Activated CD4-positive, alpha-beta T cell treated with anti-CD3 and anti-CD28 coated beads, Interleukin-2, Interleukin-4, amounts not matched to agents 100 ng/mL and 50 ng/mL, durations not matched to agents 16 hours and 8 hours (primary cell): ENCODE measurements at places on chromosomes 6 and 20.

DNA sequence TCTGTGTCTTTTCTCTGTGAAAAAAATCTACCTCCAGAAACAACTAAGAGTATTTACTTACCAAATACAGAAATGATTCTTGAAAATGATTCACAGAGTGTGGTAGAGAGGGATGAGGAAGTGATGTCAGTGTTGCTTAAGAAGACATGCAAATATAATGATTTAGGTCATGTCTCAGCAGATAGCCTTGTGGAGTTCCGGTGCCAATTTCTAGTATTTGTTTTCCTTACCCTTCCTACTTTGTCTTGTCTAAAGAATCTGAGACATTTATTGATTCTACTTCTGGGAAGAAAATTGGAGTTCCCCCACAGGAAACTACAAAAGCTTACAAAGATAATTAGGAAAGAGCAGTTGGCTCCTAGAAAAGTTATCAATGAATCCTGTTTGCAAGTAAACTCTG lies 68.8 kb downstream of the GJA1 start:
- no peak for DNase-seq

DNA sequence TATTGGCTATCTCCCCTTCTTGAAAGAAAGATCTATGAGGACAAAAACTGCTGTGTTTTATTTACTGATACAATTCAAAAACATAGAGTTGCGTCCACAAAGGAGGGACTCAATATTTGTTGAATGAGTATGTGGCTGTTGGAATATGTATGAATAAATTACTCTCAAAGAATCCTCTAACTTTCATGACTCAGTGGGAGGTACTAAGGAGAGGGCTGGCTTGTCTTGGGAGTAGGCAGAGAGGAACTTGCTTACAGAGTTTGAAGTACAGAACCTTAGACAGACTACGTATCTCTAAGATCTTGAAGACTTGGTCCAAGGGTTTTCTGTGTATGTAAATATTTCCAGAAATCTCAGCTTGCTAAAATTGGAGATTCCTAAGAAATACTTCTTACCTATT lies 504.0 kb upstream of the PTCHD4 start:
- DNase-seq, result no peak

DNA sequence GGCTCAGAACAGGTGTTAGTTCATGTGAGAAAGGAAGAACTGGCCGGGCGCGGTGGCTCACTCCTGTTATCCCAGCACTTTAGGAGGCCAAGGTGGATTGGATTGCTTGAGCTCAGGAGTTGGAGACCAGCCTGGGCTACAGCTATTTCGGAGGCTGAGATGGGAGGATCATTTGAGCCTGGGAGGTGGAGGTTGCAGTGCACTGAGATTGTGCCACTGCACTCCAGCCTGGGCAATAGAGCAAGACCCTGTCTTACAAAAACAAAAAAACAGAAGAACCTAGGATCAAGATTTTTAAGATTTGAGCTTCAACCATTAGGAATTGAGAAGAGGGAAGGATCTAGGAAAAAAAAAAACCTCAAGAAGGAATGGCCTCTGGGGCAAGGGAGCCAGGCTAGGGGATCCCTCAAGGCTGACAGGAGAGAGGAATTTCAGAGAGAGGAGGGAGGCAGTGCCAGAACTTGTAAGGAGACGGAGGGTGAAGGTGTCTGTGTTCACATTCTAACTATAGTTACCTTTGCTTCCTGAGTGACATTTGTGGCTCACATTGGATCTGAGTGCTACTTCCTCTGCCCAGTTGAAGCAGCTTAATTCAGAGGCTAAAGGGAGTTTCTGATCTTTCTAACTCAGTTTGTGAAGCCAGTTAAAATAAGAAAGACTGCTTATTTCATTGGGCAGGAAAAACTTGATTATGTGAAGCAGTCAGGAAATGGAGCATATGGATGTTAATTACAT lies 26.1 kb downstream of the CHMP4B start:
- DNase-seq, result no peak

- no peak for DNase-seq
These were observed 324.3 kb downstream of the QKI start for GRCh38 chr6:163738725-163739407.

DNA sequence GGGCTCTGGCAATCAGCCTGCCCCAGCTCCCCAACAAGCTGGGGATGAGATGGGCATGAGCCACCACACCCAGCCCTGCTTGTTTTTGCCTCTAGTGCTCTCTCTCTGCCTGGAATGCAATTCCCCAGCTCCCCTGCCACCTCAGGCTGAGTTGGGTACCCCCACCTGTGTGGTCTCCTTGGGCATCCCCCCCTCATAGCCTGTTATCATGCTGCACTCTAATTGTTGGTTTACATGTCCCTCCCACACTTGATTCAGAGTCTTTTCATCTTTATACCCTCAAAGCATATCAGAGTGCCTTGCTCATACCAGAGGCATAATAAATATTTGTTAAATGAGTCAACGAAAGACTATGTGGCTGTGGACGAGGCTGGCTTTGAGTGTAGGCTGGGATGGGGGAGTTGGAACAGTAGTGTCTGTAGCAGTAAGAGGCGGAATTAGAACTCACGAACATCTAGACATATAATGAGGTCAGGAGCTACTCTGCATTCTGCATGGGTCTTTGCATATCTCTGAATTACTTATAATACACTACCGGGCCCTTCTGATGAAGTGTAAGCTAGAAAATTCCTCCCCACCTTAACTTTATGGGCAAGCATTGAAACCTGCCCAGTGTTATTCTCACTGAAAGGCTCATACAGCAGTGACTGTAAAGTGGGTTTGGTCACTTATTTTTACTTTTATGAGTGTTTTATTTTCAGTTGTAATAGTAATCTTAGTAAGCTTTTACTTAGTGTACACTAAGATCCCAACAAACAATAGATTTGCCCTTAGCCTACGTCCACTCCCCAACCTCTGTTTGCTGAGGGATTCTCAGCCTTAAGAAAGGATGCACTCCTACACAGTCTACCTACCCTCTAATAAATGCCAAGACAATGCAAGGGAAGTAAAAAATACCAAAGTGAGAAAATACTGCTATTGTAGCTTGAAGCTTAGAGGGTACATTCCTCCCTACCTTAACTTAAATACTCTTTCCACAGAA lies 58.7 kb downstream of the EDN1 start:
- DNase-seq, result no peak

GRCh38 chr20:20699144-20699543 lies 13.3 kb downstream of the RALGAPA2 start:
- DNase-seq, result no peak

DNA sequence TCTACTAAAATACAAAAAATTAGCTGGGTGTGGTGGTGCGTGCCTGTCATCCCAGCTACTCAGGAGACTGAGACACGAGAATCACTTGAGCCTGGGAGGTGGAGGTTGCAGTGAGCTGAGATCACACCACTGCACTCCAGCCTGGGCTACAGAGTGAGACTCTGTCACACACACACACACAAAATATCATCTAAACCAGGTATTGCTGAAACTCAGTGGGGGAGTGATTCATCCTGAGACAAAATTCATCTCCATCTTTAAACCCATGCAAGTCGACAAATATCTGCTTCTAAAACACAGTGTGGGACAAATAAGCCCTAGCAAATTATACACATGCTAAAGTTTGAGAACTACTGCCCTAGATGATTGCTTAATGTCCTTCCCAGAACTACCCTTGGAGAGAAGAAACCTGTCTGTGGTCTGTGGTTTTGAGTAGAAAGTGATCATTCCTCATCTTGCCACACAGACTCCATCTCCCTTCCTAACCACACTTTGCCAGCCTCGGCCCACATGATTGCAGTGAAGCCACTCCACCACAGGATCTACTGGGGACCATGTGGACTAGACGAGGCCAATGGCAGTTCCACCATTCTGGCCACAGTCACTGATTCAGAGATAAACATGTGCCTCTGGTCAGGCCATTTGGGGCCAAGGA lies 130.3 kb downstream of the OPRM1 start:
- DNase-seq, result peak; percentile 39

- peak; percentile 96 for DNase-seq
These were observed 148.1 kb downstream of the CEBPB start for GRCh38 chr20:50338479-50339391.

GRCh38 chr6:1686117-1687098 lies 76.7 kb downstream of the FOXC1 start:
- no peak for DNase-seq

DNA sequence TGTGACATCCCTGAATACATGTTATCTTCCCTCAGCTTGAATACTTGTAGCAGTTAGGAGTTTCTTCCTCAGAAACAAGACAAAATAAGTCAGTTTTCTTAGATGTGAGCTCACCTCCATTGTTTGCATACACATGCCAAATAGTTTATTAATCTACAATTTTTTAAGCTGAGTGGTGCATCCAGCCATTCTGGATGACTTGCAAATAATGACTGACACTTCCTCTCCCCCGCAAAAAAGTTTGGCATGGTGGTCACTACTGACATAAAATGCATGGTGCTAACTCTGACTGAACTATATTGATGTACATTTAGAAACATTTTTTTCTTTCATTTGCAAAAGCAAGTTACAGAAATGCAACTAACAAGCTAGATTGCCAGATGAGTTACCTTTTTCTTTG lies 55.5 kb downstream of the CYB5R4 start:
- DNase-seq, result no peak

GRCh38 chr6:133888929-133889556 lies at the start of gene TCF21:
TSS of gene TCF21 (plus strand) at chr6:133889113. CDS start at chr6:133889398, 285 bp downstream.
- DNase-seq, result no peak

DNA sequence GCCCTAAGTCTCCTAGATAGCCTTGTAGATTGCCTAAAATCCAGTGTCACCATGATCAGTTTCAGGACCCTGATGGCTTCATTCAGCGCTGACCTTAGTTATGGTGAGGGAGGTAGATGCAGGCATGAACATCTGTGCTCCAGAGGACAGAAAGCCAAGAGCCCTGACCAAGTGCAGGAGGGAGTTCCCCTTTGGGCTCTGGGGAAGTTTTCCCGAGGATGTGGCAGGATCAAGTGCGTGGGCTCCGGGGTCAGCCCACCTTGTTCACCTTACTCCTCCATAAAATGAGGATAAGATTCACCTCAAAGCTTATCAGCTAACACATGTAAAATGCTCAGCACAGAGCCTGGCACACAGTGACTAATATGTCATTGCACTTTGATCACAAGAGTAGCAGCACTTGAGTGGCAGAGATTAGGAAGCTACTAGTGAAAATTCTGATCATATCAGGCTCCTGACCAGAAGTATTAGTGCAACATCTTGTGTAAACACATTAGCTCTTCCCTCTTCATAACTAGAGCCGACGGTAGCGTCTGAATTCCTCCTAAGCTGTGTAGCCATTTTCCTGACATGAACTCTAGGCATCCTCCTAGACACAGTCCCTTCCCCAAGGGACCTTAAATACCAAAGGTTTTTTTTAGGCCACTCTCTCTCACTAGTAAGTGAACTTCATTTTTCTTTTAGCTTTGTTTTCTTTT lies 125.2 kb downstream of the SULF2 start:
- no peak for DNase-seq

GRCh38 chr6:125834348-125834747 lies 43.6 kb downstream of the NCOA7 start:
- DNase-seq, result no peak

DNA sequence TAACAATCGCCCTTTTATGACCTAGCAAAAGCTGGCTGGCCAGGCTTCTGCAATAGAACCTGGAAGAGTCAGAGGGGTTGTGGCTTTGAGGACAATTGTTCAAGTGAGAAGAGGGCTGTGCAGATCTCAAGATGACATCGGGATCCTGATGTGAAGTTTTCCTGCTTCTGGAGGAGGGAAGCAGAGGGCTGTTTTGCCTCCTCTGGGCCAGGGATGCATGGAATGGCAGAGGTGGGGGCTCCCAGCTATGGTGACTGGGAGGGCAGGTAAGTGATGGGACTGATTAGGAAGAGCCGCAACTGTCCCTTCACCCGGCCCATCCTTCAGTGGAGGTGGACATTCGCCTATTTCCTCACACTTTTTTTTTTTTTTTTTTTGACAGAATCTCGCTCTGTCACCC lies 43.4 kb upstream of the BLCAP start:
- DNase-seq, result no peak

DNA sequence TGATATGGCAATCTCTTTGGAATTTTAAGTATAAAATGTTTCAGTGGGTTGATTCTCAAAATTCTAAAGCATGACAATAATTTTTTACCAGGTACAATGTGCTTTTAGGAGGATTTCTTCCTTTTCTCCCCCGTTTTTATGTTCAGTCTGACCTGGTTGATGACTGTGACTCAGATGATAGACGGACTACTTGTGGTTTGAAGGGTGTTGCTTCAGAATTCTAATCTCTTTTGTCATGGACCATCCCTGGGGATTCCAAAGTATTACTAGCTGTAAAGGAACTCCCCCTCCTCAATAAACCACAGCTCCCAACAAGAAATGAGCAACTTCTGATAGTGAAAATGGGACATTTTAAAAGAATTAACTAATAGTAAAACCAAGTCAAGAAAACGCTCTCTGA lies 34.9 kb upstream of the TNFAIP3 start:
- DNase-seq, result no peak

DNA sequence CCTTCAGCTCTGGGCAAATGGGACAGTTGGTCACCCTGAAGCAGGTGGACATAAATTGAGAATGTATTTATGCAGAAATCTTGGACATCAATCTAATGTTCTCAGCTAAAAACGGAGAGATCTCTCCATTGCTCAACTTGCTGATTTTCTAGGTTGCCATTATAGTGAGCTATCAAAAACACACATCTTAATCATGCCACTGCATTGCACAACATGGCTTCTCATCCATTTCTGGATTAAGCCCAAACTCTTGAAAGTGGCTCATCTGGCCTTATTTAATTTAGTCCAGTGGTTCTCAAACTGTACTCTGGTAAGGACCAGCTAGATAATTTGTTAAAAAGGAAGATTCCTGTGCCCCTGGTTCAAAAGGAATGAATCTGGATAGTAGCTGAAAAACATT lies 324.9 kb upstream of the CITED2 start:
- DNase-seq, result no peak

DNA sequence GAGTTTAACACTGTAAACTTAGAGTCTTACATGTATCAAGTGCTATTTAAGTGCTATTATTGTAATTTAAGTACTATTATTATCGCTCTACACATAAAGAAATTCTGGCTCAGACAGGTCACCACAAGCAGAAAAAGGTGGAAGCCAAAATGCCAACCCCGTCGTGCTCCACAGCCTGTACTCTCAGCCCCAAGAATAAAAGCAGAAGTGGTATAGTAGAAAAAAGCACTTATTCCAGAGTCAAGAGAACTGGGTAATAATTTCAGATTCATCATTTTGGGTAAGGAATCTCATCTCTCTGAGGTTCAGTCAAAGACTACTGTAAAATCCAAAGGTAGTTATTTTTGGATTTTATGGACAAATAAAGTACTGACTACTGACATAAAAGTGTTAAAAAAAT lies 943 bp downstream of the ZUP1 start:
- DNase-seq, result no peak

GRCh38 chr20:33276303-33277113 lies 6.5 kb upstream of the BPIFB1 start:
- no peak for DNase-seq

GRCh38 chr6:118391086-118391485 lies 157.0 kb upstream of the PLN start:
- no peak for DNase-seq

- peak; percentile 61 for DNase-seq
These were observed 15.4 kb downstream of the EZR start for GRCh38 chr6:158803733-158804143.

DNA sequence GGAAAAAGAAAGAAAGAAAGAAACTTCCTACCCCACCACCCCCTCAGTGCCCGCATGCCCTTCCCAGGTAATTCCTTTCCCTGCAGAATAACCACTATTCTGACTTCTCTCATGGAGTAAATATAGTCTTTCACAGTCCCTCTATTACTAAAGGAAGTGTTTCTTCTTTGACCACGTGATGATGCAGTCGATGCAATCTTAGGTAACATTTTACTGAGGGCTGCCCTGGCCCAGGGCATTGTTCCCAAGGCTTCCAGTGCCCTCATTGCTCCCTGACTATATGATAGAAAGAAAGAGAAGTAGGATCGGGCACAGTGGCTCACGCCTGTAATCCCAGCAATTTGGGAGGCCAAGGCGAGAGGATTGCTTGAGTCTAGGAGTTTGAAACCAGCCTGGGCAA lies 29.1 kb downstream of the ARHGAP40 start:
- no peak for DNase-seq
